ENCODE measurements at places on chromosomes 13 and 19.

GRCh38 chr19:9966024-9966423 lies 29.7 kb upstream of the OLFM2 start:
- DNase-seq, result no peak

DNA sequence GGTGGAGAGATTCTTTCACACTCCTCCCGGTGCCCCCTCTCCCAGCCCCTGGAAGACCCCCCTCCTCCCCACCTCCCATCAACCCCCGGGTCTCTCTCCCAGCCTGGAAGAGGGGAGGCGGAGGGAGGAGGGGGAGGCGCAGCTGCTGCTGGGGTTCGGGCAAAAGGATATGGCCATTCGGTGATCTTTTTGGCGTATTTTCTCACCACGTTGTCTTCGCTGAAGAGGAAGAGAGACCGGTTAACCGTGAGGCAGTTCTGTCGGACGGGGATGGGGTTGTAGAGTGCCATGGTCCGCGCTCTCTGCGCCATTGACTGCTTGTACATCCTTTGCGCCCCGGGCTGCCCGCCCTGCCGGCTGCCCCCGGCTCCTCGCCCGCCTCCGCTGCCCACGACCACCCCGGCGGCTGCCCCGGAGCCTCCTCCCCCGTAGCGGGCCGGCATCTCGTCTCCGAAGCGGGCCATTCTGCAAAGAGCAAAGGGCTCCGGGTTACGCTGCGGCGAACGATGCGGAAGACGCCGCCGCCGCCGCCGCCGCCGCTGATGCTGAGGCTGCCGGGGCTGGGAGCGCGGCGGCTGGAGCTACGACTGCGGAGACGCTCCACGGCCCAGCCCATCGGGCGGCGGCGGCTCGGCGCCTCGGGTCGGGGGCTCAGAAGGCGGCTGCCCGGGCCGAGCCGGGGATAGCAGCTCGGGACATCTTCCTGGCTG lies 363 bp downstream of the CACNA1A start:
- peak; percentile 2 for DNase-seq

- DNase-seq, result no peak
Measured at GRCh38 chr19:43462785-43463380, 2.5 kb downstream of the LYPD3 start.

DNA sequence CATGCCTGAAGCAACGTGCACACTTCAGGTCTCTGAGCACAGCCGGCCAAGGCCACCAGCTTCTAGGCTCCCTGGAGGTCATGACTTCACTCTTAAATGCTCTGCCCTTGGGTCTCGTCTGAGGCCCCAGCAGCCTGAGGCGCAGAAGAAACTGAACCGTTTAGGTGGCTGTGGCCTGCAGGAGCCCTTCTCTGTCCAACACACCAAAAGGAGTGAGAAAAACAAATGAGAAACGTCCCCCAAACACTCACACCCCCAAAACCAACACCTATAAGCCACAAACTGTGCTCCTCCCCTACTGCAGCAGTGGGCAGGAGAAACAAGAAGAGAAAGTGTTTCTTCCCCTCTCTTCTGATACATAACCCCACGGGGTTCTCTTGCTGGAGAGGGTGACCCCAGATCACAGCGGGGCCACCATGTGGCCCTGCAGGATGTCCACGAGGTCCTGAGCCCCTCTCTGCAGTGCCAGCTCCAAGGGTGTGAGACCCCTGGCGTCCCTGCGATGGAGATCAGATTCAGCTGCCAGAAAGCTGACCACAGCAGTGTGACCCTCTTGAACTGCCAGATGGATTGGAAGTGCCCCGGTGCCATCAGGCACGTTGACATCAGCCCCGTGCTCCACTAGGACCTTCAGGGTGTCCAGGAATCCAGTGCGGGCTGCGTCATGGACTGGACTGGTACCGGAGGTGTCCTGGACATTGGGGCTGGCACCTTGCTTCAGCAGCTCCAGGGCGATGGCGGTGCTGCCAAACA lies 1.0 kb upstream of the KRI1 start:
- DNase-seq, result peak; percentile 39

DNA sequence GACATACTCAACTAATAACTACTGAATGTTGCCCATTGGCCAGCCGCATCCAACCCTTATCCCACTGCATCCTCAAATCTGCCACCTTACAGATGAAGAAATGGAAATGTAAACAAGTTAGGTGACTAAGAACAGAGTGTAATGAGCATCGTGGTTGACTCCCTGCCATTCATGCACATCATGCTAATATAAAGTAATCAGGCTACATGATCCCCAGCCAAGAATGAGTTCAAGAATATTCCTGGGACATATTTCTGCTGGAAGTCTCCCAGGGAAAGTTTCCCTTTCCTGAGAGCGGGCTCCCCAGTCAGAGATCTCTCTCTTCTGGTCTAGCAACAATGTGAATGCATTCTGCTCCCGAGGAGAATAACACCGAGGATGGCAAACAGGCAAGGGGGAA lies 55.9 kb upstream of the SERP2 start:
- no peak for DNase-seq

DNA sequence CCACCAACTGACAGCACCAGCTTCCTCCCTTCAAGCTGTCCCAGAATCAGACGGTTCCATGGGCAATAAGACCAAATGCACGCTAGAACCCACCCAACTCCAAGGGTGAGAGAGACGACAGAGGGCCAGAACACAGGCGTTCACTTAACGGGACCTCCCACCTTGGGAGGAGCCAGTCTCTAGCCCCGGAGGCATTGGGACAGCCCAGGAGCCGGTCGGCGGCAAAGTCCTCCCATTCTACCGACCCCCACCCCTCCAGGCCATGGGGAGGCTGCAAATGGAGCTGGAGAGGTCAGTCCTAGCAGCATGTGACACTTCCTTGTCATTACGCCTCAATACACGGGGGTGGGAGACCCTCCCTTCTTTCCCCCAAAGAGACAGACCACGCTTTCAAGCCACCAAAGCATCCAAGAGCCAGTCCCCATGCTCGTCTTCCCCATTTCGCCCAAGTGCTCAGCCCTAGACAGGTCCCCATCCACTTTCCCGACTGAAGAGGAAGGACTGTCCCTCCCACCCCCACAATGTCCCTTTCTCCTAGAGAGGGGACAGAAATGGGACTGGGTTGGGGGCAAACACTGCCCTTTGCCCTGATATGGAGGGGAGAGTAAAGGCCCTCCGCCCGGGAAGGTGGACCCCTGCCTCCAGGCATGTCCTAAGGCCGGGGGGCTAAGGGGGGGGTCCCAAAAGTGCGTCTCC lies 964 bp downstream of the KHSRP start:
- peak; percentile 45 for DNase-seq

DNA sequence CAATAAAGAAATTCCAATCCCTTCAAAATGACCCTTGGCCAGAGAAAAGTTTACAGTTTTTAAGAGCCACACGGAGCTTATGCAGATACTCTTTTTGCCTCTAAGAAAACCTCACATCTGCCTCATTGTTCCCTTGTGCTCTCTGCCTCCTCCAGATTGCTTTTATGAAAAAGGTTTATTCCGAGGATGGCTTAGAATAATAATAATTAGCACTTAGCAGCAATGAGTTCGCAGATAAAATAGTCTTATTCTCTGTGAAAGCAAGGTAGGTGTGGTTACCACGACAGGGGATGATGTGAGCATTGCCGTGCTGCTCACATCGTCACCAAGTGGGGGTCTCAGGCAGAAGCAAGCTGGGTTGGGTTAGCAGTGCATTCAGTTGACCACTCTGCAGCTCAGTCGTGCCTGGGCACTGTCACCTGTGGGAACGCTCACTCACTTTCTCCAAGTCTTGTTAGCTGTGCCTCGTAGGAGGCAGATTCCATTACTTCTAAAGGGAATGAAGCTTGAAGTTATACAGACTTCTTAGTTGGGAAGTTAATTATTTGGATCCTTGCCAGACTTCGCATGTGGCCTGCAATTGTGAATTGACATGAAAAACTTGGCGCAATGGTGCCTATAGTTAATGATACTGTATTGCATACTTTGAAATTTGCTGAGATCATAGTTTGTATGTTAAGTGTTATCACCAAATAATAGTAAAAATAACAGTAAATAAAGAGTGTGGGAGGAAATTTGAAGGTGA lies 157.2 kb downstream of the MYO16 start:
- no peak for DNase-seq

Data from stimulated activated CD4-positive, alpha-beta T cell treated with anti-CD3 and anti-CD28 coated beads, Interleukin-4, amount 100 ng/mL, for 48 hours (primary cell).